Left ventricle myocardium inferior (tissue), 1 donor: ENCODE measurements at places on chromosomes 6 and 20. TPM values are rescaled to one million over a fixed set of nuclear protein-coding genes. Genes with fewer than 3 reads are reported as not detected.

The RSPH9 gene
- 0.08 TPM for total RNA-seq

The CRISP3 gene
- not detected for total RNA-seq

The COL19A1 gene
- 1.9 TPM for total RNA-seq

The SEMG1 gene
- total RNA-seq: not detected

GRCh38 chr6:163695414-163695864 is 280.9 kb downstream of the QKI start:
- DNase-seq: no peak

DNA sequence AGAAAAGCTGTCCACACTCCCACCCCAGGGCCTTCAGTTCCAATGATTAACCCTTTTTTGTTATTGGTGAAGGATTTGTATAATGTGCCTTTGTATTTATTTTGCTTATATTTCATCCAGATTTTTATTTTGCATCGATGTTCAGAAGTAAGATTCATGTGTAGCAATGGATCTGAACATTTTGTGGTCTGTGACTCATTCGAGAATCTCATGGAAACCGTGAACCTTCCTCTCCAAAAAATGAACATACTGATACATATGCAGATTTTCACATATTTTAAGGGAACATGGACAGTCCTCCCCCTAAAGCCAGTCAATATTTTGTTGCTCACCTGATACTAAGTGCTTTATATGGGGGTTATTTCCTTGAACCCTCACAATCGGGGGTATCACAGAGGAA is 421.8 kb upstream of the SOX4 start:
- no peak for DNase-seq

GRCh38 chr6:144131248-144131709 is 19.0 kb upstream of the STX11 start:
- no peak for DNase-seq

GRCh38 chr6:99138445-99138844 is 190.7 kb upstream of the FBXL4 start:
- DNase-seq: no peak

- no peak for DNase-seq
These were observed 55.0 kb upstream of the BHLHE23 start for GRCh38 chr20:63061771-63062100.

GRCh38 chr6:158080849-158081656 is 87.0 kb downstream of the SERAC1 start:
- DNase-seq: no peak
